ENCODE measurements at places on chromosomes 2 and 18.

GRCh38 chr2:147100406-147101035 lies 744.3 kb upstream of the ACVR2A start:
- no peak for DNase-seq

- DNase-seq, result no peak
These were observed 135.5 kb upstream of the MC4R start for GRCh38 chr18:60508108-60508507.

GRCh38 chr2:223897669-223898330 lies 47.3 kb downstream of the WDFY1 start:
- no peak for DNase-seq

DNA sequence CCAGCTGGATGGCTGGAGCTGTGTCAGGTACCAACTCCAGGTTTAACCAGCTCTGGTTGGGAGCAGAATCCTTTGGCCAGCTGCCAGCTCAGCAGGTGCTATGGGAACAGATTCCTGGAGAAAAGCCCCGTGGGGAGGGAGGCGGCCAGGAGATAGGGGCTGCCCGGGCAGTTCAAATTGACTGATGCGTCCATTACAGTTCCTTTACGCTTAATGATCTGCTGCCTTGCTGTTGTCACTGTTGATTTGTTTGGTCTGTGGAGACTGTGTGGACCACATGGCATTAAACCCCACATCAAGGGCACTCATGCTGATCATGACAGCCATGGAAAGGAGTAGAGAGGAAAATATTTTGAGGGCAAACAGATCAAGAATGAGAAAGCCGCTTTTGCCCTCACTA lies 200.0 kb downstream of the TSN start:
- no peak for DNase-seq

DNA sequence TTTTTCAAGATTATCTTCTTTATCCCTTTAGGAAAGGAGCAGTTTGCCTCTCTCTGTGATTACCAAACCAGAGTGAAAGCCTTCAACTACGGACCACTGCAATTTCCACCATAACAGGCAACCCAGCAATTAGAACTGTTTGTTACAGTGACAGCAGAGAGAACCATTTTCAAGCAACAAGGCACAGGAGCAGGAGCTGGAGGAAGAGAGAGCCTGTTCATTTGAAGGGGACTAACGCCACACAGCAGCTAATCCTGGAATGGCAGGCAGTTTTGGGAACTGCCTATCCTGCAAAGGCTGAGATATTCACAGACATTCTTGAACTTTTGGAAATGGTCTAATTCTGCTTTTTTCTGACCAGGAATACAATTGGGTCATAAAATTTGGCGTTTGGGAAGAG lies 1541.9 kb upstream of the PIK3C3 start:
- no peak for DNase-seq

- DNase-seq, result peak; percentile 54
These were observed 259.7 kb downstream of the LPIN1 start for GRCh38 chr2:12005886-12006681.

GRCh38 chr2:84126084-84126483 lies 333.0 kb downstream of the SUCLG1 start:
- DNase-seq, result no peak

- DNase-seq, result no peak
These were observed 4.4 kb upstream of the KLHL23 start for GRCh38 chr2:169729274-169729605.

GRCh38 chr18:76530846-76531245 lies 35.8 kb upstream of the ZNF516 start:
- no peak for DNase-seq
